Renal pelvis (tissue), 12 donors: ENCODE measurements at places on chromosomes 7 and 10. TPM values are rescaled to one million over a fixed set of nuclear protein-coding genes. Genes with fewer than 3 reads are reported as not detected.
A peak's percentile ranks its signal among the peaks of the same experiment; 100 is the strongest.

DNA sequence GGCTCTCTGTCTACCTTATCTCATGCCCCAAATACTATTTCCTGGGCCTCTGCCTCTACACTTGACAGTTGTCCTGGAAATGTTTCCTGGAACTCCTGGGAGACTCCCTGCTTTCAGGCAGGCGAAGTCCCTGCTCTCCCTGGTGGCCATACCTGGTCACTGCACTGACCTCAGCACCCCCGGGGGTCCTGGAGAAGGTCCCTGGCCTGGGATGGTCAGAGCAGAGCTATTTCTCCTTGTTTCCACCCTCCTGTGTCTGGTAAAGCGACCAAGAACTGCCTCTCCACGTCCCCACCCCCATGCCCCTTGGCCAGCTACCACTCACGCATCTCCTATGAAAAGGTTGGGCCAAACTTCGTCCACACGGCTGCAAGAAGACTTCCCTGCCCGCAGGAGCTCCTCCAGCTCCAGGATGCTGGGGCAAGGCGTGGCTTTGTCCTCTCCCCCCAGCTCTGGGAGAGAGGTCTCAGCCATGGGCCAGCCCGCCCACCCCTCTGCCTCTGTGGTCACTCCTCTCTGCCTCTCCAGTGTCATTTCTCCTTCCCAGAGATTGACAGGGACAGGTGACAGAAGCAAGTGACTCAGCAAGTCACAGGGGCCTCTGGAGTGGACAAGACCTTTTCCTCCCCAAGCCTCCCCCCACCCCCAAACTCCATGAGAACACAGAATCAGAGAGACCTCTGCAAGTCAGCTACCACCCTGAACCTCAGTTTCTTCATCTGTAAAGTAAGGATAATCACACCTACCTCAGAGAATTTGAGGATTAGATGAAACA lies 2.6 kb upstream of the SAMD8 start:
- no peak for DNase-seq

- no peak for DNase-seq
Observed at GRCh38 chr7:106534271-106534846, 126.6 kb downstream of the CCDC71L start.

The ZNF277 gene
- polyA plus RNA-seq = 38.3 TPM

The ARHGAP12 gene
- polyA plus RNA-seq = 44.0 TPM

The FAM25G gene
- polyA plus RNA-seq = not detected

DNA sequence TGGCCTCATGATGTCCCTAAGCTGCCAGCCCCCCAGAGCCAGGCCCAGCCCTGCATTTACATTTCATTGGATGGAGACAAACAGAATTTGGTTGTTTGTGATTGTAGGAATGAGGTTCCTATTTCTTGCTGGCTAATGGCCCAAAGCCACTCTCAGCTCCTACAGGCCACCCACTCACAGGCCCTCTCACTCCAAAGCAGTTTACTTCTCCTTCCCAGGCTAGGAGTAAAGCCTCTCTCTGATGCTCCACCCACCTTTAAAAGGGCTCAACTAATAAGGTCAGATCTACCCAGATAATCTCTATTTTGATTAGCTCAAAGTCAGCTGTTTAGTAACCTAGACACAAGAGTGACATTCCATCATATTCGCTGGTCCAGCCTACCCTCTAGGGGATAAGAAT lies 11.2 kb upstream of the CUZD1 start:
- DNase-seq = no peak

GRCh38 chr10:75884808-75885207 lies 453.4 kb downstream of the LRMDA start:
- DNase-seq = no peak

DNA sequence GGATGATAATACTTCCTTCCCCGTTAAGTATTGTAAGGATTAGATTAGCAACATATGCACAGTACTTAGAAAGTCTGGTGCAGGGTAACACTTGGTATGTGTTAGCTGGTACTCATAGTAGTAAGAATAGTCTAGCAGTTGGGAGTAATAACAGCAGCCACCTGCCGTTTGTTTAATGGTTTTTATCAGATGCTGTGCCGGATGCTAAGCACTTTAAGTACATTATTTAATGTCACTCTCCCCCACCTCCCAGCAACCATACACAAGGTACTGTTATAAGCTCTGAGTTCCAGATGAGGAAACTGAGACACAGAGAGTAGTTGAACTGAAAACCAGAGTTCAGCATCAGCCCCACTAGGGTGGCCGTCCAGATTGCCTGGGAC lies 60.1 kb downstream of the ZMIZ1 start:
- DNase-seq = no peak

GRCh38 chr7:139896831-139897230 lies 67.8 kb downstream of the TBXAS1 start:
- DNase-seq = no peak

GRCh38 chr10:11986593-11987216 lies 55.9 kb downstream of the UPF2 start:
- DNase-seq = peak; percentile 84
